Suprapubic skin (tissue), 4 donors: ENCODE measurements at places on chromosomes 5 and 9.

GRCh38 chr5:71631070-71631469 lies 43.9 kb downstream of the MCCC2 start:
- DNase-seq: no peak

GRCh38 chr9:88388886-88389605 lies 802 bp downstream of the SPIN1 start:
- DNase-seq: peak; percentile 79

DNA sequence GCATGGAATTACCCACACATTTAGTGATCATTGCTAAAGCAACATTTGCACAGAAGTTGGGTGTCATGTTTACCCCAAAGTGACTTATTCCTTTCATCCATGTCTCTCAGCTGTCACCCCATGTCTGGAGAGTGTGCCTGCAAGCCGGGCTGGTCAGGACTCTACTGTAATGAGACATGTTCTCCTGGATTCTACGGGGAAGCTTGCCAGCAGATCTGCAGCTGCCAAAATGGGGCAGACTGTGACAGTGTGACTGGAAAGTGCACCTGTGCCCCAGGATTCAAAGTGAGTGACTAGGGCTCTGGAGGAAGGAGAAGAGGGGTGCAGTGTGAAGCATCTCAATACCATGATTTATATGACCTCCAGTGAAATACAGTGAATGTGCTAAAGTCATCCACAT lies 99.9 kb upstream of the PRRC1 start:
- DNase-seq: no peak

- no peak for DNase-seq
Observed at GRCh38 chr5:65213921-65214525, 267.7 kb downstream of the ADAMTS6 start.

GRCh38 chr5:66830636-66831035 lies 234.4 kb downstream of the MAST4 start:
- no peak for DNase-seq

DNA sequence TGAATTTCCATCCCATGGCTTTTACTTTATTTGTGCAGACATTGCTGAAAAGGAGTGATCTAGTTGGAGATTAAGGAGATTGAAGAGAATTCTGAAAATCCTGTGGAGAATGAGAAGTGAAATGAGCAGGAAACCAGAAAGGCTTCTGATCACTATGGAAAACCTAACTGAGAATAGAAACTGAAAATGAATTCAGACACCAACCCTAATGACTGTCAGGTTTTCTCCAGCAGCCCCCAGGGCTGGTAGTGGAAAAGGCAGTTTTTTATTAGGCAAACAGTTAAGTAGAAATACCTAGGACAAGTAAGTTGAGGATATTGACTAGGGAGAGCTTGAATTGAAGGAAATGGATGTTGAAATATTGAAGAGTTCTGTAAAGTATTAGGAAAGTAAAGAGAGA lies 14.7 kb upstream of the ARRDC3 start:
- DNase-seq: no peak

DNA sequence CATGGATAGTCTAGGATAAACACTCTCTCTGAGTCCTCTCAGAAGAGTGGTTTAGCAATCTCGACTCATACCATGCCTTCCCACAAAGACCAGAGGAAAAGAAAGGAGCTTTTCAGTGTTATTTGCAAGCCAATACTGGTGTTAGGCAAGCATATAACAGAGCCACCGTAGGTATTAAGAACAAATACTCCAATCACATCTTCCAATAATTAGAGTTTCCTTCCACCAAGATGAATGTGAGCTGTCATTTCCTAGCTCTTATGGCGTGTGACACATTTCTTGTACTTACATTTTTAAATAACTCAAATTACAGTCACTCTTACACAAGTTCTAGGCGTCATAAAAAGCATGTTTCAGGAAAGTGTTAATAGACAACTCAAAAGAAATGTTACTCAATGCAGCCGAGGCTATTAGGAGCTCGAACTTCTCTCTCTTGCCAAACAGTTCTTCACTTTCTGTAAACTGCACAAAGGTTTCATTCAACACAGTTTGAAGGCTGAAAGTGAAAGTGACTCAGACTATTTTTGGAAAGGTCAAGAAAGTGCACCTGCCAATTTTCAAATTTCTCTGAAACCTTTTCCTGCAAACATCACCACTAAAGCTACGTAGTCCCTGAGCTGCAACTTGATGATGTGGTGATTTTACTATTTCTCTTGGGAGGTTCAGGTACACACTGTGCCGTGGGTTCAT lies 153.8 kb downstream of the AUH start:
- no peak for DNase-seq

DNA sequence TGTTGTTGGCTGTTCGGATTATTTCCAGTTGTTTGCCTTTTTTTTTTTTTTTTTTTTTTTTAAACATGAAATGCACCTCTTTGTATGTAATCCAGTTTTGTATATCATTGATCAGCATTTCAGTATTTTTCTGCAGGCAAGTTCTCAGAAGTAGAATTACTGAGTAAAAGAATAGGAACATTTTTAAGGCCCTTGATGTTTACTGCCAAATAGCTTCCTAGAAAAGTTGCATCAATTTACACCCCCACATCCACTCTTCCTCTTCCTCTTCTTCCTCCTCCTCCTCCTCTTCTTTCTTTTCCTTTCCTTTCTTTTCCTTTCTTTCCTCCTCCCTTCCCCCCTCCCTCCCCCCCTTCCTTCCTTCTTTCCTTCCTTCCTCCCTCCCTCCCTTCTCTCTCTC lies 69.4 kb upstream of the ENTREP1 start:
- no peak for DNase-seq
